ENCODE measurements at places on chromosomes 5 and 9. TPM values are rescaled to one million over a fixed set of nuclear protein-coding genes. Genes with fewer than 3 reads are reported as not detected.

DNA sequence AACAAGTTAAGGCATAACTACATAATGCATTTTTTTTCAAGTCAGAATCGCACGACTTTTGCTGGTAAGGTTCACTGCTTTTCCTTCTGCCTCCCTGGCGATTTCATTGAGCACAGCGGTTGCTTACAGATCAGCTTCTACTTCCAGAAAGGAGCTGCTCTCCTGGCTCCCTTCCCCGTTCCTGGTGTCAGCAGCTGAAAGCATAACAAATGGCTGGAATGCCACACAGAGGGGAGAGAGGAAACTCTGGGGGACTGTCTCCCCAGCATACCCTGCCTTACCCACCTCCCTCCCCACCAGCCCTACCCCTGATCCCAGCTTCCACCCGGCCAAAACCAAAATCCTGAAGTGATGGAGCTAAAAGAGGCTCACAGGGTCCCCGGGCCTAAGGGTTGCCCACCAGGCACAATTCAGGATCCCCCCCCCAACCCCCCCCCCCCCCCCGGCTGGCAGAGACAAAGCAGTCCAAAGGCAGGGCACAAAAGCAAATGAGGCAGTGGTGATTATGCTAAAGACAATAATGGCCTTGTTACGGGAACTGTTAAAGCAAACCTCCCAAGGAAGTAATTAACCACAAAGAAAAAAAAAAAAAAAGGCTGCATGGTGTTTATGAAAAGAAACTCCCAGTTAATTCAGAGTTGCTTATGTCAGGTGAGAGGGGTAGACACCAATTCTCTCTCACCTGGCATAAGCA is 126.1 kb upstream of the WWC1 start:
- peak; percentile 17 for DNase-seq

DNA sequence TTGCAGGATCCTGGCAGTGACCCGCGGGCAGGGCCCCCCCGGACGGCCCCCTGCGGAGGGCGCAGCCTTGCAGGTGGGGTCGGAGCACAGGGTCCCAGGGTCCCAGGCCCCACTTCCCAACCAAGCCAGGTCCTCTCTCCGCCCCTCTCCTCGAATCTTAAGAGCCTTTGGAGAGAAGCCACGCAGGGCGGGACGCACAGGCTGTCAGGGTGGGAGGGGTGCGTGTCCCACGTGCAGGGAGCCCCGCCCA is 18.4 kb upstream of the EGFL7 start:
- DNase-seq: peak; percentile 91

DNA sequence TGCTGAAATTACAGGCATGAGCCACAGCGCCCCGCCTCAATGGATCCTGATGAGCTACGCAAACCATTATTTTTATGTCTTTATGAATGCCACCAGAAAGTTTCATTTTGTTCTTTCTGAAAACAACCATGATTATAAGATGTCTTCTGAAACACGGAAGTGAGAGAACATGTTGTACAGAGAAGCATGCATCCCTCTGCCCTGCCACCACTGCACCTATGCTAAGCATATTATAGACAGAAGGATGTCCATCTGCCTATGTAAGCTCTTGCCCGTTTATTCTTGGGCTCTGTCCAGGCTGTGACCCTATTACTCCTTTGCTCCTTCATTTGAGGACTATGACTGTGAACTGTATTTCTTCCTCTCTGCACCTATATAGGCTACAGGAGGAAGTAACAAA is 74.3 kb downstream of the GRAMD2B start:
- DNase-seq: no peak

DNA sequence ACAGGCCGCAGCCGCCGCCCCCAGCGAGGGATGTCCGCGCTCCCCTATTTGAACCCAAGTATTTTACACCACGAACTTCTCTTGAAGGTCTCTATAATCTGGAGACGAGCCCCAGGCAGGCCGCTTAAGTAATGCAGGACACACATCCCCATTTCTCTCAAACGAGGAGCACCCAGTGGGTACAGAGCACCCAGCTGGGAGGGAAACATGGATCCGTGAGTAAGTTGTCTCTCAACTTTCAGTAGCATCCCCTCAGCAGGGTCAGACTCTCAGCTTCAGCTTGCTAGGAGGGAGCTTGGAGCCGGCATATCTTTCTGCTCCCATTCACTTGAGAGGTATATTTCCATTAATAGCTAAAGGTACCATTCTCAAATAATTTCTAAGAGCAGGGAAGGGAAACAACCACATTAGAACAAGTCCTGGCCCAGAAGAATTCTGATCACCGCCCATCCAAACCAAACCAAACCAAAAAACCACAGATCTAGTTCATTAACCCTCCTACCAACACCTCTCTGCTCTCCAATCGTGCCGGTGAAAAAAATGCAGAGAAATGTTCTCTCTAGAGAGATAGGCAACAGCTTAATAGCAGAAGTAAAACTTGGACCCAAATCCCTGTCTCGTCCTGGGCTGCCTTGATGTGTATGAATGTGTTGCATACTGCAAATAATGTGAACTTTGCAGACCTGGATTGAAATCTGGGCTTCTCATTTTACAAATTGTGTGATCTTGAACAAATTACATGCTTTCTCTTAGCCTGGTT is 910 bp downstream of the TDRD7 start:
- DNase-seq: no peak

The SLC27A4 gene
- 35.4 TPM for total RNA-seq

GRCh38 chr5:126754609-126755008 is 22.3 kb upstream of the LMNB1 start:
- DNase-seq: no peak

The SHOC1 gene
- not detected for total RNA-seq

GRCh38 chr5:123871373-123871772 is 359.4 kb downstream of the CSNK1G3 start:
- no peak for DNase-seq

DNA sequence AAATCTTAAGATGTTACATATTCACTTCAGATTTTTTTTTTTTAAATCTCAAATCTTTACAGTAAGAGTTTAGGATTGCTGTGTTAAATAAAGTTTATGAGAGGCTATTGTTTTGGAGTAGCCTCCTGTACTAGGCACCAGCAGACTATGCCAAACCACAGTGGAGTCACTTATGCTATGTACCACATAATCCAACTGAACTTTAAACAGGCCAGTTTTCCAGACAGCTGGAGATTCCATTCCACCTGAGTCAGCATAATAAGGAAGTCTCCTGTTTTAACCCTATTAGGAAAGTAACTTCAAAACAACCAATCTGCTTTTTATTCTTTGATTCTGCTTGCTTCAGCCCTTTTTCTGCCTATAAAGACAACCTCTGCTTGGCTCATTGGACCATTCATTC is 205.2 kb downstream of the CSNK1G3 start:
- DNase-seq: no peak

DNA sequence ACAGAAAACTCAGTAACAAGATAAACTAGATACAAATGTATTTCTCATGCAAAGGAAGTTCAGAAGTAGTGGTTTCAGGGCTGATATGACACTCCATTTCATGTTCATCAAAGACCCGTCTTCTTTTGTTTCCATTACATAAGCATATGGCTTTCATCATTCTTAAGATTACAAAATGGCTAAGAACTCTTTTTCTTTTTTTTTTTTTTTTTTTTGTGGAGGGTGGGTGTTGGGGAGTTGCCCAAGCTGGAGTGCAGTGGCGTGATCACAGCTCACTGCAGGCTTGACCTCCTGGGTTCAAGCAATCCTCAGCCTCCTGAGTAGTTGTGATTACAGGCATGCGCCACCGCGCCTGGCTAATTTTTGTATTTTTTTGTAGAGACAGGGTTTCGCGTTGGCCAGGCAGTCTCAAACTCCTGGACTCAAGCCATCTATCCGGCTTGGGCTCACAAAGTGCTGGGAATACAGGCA is 22.0 kb upstream of the PTBP3 start:
- no peak for DNase-seq

- no peak for DNase-seq
Measured at GRCh38 chr5:135444360-135444759, 2.8 kb downstream of the DCANP1 start.

The PCDHA9 gene
- 0.37 TPM for total RNA-seq

The SLC6A18 gene
- not detected for total RNA-seq

The OTP gene
- not detected for total RNA-seq

The PCDHB8 gene
- total RNA-seq: 7.7 TPM

DNA sequence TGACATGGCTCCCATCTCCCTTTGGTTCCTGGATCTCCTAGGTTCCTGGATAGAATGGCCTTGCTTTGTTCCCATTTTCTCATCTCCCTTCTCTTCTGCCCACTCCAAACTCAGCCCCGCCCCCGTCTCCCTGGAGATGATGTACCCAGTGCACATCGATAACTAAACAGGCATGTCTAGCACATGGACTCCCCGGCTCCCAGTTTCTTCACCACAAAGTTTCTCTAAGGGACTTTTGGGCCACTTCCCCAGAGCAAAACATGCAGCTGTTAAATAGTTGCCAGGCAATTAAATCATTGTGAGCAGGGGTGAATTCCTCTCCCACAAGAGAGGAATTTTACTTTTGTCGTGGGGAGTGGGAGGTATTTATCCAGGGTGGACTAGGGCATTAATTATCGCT is 259.0 kb downstream of the GADD45G start:
- no peak for DNase-seq

The PRUNE2 gene
- not detected for total RNA-seq

DNA sequence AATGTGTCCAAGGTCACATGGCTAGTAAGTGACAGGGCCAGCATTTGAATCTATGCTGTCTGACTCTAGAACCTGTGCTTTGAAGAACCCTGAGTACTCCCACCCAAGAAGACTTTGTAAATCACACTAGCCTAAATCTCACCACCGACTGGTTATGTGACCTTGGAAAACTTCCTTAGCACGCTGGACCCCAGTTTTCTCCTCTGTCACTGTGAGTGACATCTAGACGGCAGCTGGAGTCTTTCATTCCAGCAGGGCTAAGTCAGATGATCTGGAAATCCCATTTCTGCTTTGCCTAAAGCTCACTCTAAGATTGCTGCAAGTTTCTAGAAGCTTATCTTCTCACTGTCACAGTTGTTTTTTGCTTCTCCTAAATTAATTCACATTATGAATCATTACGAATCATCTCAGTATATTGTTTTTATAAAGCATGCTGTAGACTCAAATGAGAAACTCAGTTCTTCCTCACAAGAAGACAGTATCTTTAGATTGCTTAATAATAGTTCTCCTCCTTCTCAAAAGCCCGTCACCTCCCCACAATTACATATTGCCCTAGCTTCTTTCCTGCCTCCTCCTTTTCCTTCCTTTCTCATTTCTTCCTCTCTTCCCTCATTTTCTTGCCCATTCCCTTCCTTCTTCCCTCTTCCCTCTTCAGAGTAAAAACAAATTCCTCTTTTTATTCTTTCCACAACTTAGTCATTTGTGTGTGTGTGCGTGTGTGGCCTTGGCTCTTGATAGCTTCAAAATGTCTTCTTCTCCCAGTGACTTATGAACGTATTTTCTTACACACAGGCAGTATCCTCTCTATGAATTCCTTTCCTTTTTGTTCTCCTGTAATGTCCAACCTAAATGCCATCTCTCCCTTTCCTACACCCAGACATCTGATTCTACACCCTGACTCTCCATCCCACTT is 16.8 kb downstream of the ALDOB start:
- DNase-seq: no peak

DNA sequence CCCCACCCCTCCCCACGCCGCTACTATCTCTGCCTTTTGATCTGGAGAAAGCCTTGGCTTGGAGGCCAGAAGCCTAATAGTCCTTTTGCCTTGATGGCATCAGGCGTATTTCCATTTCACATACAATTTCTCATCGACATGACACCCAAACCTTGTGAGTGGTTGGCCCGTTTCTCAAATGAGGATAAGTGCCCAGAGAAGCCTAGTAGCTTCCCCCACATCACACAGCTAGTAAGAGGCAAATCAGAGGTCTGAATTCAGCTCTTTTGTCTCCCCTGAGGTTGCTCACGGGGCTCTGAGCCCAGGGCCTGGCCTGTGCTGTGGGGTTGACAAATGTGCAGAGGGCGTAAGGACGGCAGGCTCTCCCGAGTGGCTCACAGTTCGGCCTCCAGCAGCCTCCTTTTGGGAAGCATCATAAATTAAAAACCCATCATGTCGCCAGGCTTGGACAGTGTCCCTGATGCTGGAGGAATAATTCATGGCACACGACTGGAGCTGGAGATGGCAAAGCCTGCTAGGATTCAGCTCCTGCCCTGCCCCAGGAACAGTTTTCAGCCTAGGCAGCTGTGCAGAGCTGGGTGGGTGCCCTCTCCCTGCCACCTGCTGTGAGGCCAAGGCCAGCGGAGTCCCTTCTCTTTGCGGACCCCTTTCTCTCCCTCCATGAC is 263.8 kb downstream of the NSG2 start:
- no peak for DNase-seq

The GPSM1 gene
- total RNA-seq: 48.5 TPM

DNA sequence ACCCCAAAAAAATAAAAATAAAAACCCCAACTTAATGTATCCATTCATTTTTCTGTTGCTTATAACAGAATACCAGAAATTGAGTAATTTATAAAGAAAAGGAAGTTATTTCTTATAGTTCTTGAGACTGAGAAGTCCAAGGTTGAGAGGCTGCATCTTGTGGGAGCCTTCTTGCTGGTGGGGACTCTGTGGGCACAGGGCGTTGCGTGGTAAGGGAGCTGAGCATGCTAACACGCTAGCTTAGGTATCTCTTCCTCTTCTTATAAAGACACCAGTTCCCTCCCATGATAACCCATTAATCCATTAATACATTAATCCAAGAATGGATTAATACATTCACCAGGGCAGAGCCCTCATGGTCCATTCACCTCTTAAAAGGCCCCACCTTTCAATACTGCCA is 150.9 kb downstream of the ZSWIM6 start:
- DNase-seq: no peak

The PTGDS gene
- not detected for total RNA-seq

DNA sequence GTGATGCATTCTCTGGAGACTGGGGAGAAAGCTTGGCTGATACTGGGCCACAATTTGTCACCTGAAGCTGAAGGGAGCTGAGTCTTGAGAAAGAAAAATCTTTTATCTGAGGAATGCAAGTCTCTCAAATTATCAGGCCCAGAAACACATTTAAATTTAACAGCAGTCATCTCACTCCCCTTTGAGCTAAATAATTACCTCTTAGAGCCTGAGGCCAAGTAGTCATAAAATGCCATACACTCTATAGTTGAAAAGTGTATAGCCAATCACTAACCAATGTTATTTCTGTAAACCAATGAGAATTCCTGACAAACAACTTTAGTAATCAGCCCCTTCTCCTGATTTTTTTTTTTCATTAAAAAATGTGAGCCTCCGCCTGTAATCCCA is 32.7 kb upstream of the DAPK1 start:
- DNase-seq: no peak

DNA sequence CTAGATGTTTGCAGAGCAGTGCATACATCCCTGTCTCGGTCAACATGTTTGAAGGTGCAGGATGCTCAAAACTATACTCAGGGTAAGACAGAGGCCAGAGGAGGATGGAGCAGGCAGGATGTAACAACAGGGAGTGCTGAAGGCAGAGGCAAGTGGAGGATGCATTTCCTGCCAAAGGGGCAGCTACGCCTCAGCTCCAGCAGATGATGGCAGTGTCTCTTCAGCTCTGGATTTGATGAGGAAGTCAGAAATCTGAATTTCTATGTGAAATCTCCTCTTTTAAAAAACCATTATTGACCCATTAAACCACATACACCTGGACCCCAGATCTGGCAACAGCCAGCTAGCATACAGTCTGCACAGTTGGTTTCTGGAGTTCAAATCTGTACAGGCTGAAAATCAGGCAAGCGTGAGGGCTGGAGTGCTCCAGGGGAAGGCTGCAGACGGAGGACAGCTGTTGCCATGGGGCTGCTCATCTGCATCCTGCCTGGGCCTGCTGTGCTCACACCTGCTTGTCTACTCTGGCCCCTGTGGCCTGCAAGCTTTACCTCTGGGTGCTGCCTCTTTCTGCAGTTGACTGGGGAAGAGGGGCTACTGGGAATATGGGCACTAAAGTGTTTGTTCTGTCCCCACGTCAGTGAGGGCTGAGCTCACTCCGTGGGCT is 152.9 kb upstream of the SLC28A3 start:
- no peak for DNase-seq
